ENCODE measurements at places on chromosomes 12 and 14. TPM values are rescaled to one million over a fixed set of nuclear protein-coding genes. Genes with fewer than 3 reads are reported as not detected.

DNA sequence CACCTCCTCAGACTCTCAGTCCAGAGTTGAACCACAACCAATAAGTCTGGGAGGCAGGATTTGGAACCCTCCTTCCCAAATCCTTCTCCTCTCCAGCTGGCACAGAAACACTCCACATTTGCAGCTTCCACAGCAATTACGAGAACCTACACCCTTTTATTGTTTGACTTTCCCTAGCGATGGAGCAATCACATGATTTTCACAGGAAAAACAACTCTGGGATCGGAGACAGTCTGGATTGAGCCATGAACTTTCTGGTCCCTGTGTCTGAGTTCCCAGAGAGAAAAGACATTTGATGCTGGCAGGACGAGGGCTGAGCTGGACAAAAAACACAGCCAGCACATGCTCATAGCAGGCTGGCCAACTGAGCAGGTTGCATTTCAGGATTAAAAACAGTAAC is 49.0 kb upstream of the STON2 start:
- no peak for DNase-seq

DNA sequence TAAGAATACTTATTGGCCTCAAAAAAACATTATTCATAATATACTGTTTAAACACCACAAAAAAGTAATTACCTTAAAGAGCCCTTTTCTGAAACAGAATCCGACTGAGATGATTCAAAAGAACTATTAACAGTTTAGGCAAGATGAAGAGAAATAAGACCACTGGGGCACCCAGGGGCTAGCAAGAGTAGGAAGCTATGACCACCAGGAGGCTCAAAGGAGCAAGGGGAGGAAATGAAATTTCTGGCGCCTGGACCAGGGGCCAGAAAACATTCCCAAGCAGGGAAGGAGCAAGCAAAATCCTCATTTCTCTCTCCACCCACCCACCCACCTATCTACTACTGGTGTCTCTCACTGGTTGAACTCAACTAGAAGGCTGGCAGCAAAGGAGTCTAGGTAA is 6.3 kb upstream of the DCAF4 start:
- no peak for DNase-seq

GRCh38 chr12:12176402-12176801 is 90.4 kb downstream of the LRP6 start:
- no peak for DNase-seq

KERA gene
- not detected for total RNA-seq

LHX5 gene
- total RNA-seq = not detected

PPM1H gene
- total RNA-seq = 12.8 TPM

GRCh38 chr12:108190529-108190928 is 61.4 kb downstream of the WSCD2 start:
- DNase-seq = no peak

GRCh38 chr12:47975816-47976215 is 12.4 kb downstream of the TMEM106C start:
- DNase-seq = peak; percentile 30

RNASE4 gene
- 14.7 TPM for total RNA-seq

GRCh38 chr12:114676142-114676741 is 7.7 kb downstream of the TBX3 start:
- no peak for DNase-seq

GRCh38 chr12:2035431-2036055 is 17.2 kb upstream of the CACNA1C start:
- DNase-seq = no peak

GRCh38 chr12:93908846-93909567 is 231.8 kb downstream of the CRADD start:
- no peak for DNase-seq

DPY19L2 gene
- total RNA-seq = 0.97 TPM

RBM19 gene
- 25.5 TPM for total RNA-seq

DNA sequence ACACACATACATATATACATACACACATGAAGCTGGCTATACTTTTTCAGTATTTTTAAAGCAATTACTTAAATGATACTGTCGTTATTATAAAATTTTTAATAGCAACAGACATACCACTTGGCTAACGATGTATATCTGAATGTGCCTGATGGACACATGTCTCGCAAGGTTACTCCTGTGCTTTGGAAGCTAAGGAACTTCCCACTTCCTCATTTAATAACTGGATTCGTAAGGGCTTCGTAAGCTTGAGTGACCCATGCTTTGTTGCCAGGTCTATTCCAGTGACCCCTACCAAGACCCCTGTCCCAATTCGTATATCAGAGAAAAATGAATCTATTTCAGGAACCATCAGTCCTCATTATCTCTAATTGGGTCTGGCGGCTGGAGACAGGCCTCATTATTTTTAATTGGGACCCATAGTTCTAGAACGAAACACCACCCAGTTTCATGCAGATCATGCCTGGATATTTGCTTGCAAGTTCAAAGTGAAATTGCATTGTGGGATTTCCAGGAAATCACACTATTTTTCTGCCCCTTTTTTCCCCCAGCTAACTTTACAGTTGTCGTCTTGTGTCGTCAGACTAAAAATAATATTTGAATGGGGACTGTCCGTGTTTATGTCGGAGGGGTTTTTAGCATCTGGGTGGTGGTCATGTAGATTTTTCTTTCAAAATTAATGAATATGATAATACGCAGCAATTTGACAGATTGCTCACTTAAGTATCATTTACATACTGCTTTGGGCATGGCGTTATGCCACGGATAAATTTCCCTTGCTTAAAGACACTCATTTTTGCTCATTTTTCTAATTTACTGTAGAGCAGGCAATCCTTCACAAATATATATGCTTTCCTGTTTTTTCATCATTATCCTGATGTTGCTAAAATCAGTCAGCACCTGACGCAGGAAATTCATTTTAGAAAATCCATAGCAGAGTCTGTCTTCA is 17.1 kb upstream of the MYO1H start:
- no peak for DNase-seq

SCFD1 gene
- total RNA-seq = 64.6 TPM

- DNase-seq = no peak
Measured at GRCh38 chr14:68341411-68342212, 451.3 kb downstream of the ZFP36L1 start.

GRCh38 chr12:84658877-84659276 is 253.7 kb downstream of the SLC6A15 start:
- no peak for DNase-seq

OR4Q3 gene
- total RNA-seq = not detected

ERP27 gene
- total RNA-seq = 1.2 TPM

DNA sequence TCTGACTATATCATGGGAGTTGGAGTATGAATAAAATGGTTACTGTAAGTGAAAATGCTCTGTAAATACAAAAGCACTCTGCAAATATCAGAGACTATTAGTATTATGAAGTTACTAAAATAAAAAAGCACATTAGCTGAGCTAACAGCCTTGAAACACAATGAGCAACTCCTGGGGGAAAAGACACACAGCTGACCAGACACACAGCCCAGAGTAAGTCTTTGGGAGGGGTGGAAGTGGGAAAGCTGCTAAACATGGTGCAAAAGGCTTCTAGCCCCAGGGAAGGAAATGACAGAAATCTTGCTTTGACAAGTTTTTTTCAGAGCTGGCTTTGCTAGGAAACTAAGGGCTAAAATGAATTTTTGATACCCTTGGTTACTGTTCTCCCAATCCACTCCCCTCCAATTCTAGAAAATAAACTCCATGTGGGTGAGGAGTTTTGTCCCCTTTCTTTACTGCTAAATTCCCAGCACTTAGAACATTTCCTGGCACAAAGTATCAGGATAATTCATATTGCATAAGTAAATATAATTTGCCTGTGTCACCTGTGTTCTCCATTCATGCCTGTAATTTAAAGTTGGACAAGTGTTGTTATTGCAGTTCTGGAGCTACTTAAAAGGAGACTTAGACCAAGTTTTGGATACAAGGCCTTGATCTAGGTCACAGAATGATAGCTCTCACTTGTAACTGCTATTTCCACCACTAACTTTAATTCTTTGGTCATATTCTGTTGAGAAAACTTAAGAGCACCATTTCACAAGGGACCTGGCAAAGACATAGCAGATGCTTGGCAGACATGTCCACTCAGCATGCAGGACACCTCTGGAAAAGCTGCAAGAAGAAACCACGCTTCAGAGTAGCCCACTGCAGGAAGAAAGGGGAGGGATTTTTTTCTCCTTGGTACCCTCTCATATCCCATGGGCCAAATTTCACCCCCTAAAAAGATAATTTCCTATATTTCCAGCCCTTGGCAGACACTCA is 19.0 kb upstream of the RAB3IP start:
- DNase-seq = no peak

- DNase-seq = no peak
Measured at GRCh38 chr12:123067654-123068053, 83.2 kb downstream of the PITPNM2 start.

DNA sequence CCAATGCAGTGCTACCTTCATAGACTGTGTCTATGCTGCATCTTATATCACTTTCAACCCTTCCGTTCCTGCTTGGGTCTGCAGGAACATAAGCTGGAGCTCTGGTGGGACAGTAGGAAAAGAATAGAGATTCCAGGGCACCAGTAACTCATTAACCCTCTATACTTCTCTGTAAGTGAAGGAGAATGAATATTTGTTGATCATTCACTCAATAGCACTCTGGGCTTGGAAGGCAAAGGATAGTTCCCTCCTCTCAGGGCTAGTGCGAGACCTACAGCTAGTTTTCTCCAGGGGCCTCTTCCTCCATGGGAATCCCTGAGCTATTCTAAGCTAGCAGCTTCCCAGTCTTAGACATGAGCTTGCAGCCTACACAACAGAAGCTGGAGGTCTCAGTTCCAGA is 84.7 kb downstream of the BMP4 start:
- DNase-seq = no peak

AKAP5 gene
- total RNA-seq = 1.0 TPM

DNA sequence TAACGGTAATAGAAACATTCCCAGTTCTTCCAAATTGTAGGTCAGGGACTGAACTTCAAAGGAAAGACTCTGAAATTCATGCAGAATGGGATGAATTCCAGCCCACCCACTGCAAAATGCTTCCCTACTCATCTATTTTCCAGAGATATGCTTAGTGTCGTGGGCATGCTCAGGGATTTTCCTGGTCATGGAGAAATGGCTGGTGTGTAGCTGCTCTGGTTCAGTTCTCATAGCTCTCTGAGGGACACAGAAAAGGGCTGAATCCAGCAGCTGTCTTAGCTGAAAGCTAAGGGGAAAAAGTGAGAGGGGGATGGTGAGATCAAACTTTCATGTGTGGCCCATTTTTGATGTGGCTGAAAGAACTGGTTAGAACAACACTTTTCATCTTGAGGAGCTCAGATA is 72.9 kb upstream of the KRAS start:
- no peak for DNase-seq

CPM gene
- 393 TPM for total RNA-seq

DNA sequence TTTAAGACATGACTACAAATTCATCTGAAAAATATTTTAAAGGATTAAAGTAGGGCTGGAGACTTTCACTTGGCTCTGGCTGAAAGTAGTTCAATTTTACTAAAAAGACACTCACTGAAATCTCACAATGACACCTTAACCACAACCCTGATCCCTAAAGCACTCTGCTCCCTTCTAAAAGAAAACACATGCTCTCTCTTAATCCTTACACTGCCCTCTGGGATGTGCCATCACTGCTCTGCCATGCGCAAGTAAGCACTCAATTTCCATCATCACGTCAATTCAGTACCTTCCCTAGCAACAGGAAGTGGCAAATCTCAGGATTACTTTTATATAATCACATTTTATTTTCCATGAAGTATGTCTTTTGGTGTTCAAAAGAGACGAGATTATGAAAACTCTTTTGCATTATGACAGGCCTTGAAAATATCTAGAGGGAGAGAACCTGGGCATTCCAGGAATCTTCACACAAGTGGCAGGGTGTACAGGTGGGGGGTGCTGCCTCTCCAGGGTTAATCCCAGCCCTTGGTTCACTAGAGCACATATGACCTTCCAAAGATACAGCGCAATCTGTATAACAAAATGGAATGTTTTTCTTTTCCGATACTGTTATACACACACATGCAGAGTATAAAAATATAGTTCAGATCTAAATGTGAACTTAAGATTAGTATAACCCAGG is 7.3 kb downstream of the ATG14 start:
- DNase-seq = no peak

HSPB8 gene
- total RNA-seq = 59.9 TPM

CPNE6 gene
- not detected for total RNA-seq

PTGDR gene
- total RNA-seq = 3.0 TPM

DNA sequence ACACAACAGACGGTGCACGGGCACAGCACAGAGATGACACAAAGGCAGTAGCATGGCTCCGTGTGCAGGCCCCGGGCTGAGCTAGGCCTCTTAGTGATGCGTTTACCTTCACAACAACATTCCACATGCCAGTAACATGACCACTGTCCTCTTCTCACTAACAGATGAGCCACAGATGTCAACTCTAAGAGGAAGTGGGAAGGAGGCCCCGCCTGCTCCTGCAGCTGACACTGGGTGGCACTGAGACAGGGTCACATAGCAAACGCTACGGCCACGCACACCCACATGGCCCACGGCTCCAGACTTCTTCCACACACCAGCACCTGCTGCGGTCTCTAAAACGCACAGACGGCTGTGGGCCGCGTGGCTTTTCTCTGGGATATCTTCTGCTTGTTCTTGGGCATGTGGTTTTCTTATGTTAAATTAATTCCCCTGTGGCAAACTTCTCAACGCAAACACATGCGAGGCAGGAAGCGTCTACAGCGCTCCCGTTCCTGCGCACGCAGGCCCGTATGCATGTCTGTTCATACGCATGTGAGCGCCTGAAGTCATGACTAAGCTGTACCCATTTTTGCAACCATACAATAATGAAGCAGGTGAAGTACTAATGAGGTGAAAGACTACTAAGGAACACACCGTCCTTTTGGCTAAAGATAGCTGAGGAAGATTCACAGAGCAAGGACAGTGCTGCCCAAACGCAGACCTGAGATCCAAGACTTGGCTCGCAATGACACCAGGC is 26.8 kb downstream of the AMN start:
- DNase-seq = no peak

DNA sequence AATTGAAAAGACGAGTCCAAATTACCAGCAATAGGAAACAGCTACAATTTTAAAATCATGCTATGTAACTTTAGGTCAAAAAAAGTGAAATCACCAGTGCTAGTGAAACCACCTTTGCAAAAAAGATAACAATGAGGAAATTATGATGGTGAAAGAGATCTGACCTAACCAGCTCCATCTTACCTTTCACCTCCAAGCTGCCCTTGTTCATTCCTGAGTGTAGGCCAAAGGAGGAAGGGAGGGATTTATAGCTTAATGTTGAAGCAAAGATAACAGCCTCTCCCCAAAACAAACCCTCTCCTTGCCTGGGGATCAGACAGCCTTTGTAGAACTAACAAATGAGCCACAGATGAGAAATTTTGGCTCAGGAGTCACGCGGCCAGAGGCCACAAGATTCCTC is 83.2 kb upstream of the EIF5 start:
- DNase-seq = no peak

GRCh38 chr14:73233564-73233963 is 3.7 kb upstream of the PAPLN start:
- DNase-seq = no peak

DNA sequence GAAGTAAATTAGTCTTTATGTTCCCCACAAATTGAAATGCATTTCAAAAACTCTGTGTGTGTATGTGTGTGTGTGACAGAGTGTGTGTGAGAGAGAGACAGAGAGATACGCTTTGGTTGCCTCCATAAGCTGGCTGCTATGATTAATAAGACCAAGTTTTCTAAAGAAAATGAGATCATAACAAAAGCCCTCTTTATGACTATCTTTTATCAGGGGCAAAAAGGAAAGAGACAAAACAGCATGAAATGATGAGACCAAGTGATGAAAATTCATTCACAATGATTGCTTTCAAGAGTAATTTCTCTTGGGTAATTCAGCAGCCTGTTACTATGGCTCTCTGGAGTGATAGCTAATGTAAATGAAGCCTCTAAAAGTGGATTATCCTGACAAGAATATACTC is 277.6 kb upstream of the PLEKHG7 start:
- no peak for DNase-seq

Data from upper lobe of left lung (tissue), 6 donors.